Renal cortical epithelial cell (primary cell): ENCODE measurements at places on chromosomes 7 and 10. TPM values are rescaled to one million over a fixed set of nuclear protein-coding genes. Genes with fewer than 3 reads are reported as not detected.

DNA sequence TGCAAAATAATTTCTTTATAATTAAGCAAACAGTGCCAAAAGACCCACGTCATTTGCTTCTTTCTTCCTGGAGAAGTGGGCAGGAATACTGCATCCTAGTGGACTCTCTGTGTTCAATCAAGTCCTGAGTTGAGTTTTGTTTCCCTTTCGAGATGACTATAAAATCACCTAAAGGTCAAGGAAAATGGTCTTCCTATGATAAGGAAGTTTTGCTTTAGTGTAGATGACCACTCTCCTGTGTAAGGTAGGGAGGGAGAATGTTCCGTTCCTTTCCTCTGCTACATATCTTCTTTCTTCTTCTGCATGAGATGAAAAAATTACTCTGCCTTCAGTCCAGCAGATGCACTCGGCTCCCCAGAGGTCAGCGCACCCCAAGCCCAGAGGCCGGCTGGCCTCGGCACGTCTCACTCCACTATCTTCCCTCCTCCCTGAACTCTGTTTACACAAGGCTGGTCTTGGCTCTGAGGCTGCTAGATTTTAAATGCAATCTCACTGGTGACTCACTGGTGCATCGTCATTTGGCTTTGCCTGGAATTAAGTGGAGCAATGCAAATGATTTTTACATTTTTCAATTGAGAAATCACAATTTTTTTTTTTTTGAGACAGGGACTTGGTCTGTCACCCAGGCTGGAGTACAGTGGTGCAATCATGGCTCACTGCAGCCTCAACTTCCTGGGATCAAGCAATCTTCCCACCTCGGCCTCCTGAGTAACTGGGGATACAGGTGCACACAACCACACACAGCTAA is 18.6 kb upstream of the VDAC2 start:
- DNase-seq = peak; percentile 78

GRCh38 chr7:19203686-19204085 is 58.5 kb upstream of the FERD3L start:
- no peak for DNase-seq

GRCh38 chr10:60032723-60033122 is 126.4 kb upstream of the CCDC6 start:
- DNase-seq = peak; percentile 83

Gene SPDYE16
- 0.25 TPM in 1 of 2 replicates, not detected in the other for total RNA-seq

Gene COL13A1
- total RNA-seq = 0.35 and 0.87 TPM in 2 replicates

DNA sequence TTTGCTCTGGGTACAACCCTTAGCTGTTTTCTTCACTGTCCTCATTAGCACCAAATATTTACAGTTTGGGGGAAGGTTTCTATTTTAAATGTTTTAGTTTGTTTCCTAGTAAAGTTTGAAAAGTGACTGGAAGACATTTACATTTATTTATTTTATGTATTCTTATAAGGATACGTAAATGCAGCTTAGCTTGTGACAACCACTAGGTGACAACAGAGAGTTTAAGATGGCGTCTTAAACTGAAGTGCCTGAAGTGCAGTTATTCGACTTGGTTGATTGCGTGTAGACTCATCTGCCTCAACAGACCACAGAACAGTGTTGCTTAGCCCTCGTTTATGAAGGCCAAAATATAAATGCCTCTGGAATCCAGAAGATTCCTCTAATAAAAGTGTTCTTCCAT is 378.2 kb upstream of the MYO3A start:
- no peak for DNase-seq

- no peak for DNase-seq
Observed at GRCh38 chr7:82906502-82906901, 256.2 kb downstream of the PCLO start.

DNA sequence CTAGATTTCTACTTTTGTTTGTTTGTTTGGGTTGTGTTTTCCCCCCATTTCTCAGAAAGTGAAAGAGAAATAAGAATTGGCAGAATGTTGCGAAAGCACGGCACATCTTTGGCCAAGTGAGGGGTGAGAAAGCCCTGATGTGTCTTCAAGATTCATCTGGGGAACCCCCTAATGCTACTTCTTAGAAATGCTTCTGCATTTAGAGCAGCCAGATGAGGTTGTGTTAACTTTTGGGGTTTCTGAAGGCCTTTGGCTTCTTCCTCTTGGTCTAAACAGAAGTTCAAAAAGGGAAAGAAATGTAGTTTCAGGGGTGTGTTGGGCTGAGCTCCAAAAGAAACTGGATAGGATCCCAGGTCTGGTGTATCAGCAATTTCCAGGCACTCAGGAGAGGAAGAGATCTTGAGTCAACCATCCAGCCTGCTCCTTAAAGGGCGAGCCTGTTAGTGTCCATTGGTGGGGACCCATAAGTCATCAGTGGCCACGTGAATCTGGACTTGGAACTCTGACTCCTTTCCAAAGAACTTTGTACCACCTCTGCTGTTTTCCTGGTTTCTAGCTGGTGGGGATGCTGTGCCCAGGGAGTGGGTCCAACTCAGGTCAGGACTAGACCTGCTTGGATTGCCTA is 6.5 kb downstream of the DUSP5 start:
- DNase-seq = no peak
